Stimulated activated CD4-positive, alpha-beta T cell treated with anti-CD3 and anti-CD28 coated beads, Interleukin-1b, Interleukin-23, amount 100 ng/mL, for 48 hours (primary cell): ENCODE measurements at places on chromosomes 6 and 20.

DNA sequence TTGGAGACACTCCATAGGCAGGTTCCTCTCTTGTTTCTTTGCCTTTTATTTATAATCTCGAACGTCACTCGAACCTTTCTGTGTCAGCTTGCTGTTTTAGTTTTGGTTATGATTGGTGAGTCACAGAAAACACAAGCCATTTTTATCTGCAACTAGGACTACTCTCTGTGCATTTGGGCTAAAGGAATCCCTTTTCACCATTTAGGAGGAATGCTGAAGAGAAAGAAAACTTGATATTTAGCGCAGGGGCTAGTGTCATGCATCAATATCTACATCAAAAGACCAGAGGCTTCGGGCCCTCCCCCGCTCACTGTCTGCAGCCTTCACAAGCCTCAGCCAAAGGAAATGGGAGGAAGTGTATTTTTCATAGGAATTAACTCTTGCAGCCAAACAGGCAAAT lies 507.8 kb upstream of the CITED2 start:
- no peak for DNase-seq

GRCh38 chr20:36483919-36484808 lies 57.2 kb upstream of the MYL9 start:
- no peak for DNase-seq

GRCh38 chr6:167268683-167269280 lies 22.3 kb upstream of the UNC93A start:
- no peak for DNase-seq

DNA sequence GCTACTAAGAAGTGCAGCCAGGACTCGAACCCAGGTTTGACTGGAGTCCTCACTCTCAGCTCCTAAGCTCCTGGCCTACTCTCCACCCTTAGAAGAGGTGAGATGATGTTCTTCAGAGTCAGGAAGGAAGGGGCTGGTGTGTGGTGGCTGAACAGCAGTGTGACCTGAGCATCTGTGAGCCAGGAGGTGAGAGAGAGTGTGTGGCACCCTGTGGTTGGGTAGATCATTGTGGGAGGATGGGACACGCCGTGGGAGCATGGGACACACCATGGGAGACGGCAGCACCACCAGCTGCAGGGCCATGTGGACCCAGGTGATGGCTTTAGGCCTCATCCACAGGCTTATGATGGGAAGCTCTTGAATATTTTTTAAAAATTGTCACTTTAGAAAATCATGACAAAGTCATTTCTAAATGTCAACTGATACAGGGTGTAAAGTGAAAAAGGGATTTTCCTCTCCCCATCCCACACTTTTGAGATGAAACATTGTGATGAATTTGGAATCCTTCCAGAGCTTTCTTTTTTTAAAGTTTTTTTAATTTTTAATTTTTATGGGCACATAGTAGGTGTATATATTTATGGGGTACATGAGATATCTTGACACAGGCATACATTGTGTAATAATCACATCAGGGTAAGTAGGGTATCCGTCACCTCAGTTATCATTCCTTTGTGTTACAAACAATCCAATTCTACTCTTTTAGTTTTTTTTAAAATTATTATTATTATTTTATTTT lies 31.6 kb downstream of the SRC start:
- DNase-seq: no peak

DNA sequence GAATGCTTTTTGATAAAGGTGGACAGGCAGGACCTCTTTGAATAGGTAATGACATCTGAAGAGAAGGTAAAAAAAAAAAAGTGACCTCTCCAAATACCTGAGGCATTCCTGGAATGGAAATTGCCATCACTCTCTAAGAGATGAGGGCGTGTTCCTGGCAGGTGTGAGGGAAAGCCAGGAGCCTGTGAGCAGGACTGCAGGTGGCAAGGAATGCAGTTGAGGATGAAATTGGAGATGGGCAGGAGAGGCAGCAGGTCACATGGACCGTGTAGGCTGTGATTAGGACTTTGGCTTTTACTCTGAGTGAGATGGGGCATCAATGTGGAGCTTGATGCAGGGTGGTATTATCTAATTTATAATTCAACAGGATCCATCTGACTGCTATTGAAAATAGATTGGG lies 227.4 kb downstream of the LRFN2 start:
- DNase-seq: no peak

- DNase-seq: no peak
Measured at GRCh38 chr20:10063482-10063881, 28.7 kb downstream of the ANKEF1 start.

- DNase-seq: no peak
Measured at GRCh38 chr6:129863664-129864063, 2.5 kb upstream of the TMEM244 start.

GRCh38 chr6:118252474-118252873 lies 295.6 kb upstream of the PLN start:
- no peak for DNase-seq

DNA sequence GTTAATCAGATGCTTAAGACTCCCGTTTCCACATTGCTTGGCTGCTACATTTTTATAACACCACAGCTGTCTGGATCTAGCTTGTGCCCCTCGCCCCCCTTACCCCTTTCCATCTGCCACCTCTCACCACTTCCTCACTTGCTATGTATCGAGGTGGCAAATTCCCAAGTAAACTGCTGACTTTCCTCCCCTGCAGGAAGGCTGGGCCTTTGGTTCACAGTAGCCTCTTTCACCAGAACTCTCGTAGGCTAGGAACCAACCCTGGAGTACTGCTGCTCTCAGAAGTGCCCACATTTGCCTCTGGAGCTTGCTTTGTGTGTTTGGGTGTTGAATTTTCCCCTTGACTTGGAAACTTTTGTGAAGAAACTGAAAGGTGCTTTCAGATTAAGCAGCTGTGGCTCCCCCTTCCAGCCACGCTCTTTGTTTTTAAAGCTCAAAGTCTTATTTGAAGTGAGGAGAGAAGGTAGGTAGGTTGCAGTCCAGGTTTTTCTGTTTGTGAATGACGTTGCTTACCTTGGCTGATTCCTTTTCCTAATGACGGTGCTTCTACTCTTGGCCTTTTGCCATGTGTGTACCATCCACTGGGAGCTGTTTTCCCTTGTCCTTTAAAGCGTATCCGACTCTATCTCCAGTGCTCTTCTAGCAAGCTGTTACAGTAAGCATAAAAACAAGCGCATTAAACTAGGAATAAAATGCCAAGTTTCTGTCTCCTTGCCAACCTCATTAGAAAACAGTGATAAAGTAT lies 90.4 kb downstream of the CARMIL1 start:
- DNase-seq: no peak

- DNase-seq: no peak
Measured at GRCh38 chr6:52503851-52504781, 72.7 kb downstream of the TRAM2 start.

DNA sequence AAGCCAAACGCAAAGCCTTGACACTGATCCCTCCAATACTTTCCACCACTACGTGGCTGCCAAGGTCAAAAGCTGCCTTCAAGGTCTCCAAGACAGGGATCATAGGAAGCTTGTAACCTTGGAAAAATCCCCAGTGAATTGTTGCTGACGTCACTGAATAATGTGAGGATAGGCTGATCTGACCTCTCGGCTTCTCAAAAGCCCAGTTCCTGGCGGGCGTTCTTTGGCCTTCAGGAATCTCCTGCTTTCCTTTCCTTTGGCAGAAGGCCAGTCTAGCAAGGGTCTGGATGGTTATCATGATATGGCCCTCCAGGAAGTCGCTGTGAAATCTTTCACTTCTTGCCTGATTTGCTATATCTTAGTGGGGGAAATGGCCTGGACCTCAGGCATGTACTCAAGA lies 61.4 kb upstream of the TNFAIP3 start:
- DNase-seq: no peak

- no peak for DNase-seq
Measured at GRCh38 chr6:118825661-118826060, 68.3 kb upstream of the ASF1A start.

DNA sequence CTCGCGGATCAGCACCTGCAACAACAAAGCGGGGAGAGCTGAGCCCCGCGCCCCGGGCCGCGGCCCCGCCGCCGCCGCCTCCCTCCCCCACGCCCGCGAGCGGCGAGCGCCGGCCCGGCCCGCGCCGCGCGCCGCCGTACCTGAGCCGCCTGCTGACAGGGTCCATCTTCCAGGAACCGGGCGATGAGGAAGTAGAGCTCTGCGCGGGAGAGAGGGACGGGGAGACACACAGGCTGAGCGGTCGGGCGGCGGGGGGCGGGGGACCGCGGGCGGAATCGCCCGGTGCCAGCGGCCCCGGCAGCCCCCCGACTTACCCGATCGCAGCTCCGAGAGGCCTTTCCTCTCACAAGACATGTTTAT lies 359 bp downstream of the PHIP start:
- DNase-seq: peak; percentile 47

DNA sequence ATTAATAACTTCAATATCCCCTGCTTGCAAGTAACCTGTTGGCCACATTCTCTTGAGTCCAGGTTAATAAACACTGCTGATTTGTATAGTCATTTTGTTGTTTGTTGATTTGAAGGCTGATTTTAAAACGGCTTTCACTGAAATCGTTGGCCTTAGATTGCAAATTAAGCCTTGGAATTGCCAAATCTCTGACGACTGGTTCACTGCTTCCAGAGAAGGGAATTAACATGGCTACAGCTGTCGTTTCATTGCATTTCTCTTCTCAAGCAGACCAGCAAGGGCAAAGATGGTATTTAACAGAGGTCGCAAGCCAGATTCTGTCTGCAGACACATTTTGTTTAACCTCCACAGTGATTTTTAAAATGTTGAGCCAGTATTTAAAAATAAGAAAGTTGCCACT lies 470.9 kb downstream of the TFAP2A start:
- no peak for DNase-seq

GRCh38 chr6:169779896-169780295 lies 28.5 kb downstream of the ERMARD start:
- no peak for DNase-seq

DNA sequence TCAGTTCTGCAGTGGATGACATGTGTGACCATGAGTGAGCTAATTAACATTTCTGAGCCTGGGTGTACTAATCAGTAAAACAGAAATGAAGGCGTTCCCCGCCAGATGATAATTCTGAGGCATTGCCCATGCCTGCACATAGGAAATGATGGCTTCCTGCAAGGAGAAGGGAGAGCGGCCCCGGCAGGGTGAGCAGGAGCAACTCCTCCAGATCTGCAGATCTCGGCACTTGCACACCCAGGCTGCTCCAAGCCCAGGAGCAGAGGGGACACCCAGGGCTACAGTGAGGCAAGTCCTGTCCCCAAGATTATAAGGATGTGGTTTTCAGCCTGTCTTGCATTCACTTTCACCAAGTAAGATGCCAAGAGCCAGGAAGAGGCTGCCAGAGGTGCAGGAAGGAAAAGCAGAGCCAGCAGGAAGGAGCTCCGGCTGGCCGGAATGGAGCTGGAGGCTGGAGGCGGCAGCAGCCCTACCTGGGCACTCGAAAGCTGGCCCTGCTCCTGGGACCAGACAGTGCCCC lies 177.5 kb upstream of the CST7 start:
- DNase-seq: no peak

DNA sequence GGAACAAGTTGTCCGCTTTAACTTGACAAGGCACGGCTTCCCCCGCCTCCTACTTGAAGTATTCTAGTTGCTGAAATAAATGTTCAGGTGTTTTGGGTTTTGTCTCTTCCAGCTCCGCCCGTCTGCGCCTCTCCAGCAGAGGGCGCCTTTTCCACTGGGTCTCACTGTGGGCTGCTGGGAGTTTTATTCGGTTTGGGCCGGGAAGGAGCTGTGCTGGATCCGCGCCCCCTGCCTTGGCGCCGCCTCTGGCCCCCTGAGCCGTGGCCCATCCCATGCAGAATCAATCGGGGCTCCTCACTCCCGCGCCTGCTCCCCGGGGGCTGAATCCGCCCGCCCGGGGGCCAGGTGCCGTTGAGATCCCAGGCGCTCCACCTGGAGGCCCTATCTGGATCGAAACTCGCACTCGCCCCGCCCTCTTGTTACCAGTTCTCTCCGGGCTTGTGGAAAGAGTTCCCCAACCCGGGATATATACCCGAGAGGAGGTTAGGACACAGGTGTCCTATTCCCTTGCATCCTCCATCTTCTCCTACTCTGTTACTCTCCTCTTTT lies 51.0 kb upstream of the TCF21 start:
- DNase-seq: peak; percentile 56

- DNase-seq: no peak
Measured at GRCh38 chr6:45704056-45704800, 311.4 kb downstream of the CLIC5 start.
